ENCODE measurements at places on chromosomes 2 and 18.
A peak's percentile ranks its signal among the peaks of the same experiment; 100 is the strongest.

- no peak for DNase-seq
Observed at GRCh38 chr2:24048769-24049484, 614 bp upstream of the FKBP1B start.

- no peak for DNase-seq
Observed at GRCh38 chr2:15729709-15730544, 138.3 kb downstream of the DDX1 start.

GRCh38 chr2:100235581-100235980, 86.7 kb downstream of the LONRF2 start:
- DNase-seq: no peak

DNA sequence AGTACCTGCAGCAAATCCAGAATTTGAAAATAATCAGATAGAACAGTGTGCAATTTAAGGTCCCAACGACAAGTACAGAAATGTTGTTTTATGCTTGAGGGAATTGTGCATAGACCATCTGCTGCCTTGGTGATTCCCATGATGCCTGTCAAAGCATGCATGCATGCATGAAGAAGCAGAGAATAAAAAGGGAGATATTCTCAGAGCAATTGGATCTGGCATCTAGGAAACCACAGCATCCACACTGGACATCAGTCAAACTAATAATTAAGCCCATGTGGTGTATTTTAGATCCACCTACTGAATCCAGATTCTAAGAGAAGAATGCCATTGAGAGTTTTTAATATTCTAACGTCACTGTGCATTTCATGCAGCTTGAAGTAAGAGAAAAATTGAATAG, 361.2 kb downstream of the FSIP2 start:
- DNase-seq: no peak

DNA sequence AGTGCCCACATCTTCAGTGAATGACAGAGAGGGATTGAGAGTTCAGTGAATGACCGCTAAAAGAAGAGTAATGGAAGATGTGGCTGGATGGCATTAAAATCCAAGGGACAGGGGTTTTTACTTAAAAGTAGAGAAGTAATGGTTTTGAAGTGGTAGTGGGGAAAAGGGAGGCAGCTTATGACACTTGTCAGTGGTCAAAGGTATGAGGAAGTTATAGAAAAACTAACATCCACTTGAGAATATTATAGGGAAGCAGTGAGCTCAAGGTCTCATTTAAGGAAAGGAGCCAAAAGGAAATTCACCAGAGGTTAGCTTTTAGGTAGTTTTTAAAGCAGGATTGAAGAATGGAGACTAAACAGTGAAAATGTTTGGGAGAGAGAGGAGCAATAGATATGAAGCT, 24.3 kb downstream of the CDK15 start:
- DNase-seq: no peak

- DNase-seq: no peak
Observed at GRCh38 chr2:145815933-145816332, 1296.0 kb upstream of the ZEB2 start.

- no peak for DNase-seq
Observed at GRCh38 chr2:28927878-28928277, 33.4 kb downstream of the WDR43 start.

DNA sequence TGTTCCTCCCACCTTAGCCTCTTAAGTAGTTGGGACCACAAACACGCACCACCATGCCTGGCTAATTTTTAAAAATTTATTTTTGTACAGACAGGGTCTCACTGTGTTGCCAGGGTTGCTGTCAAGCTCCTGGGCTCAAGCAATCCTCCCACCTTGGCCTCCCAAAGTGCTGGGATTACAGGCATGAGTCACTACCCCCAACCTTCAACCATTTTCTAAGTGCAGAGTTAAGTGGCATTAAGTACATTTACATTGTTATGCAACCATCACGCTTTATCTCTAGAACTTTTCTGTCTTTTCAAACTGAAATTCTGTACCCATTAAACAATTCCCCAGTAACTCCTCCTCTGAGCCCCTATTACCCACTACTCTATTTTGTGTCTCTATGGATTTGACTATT, 45.9 kb upstream of the AFF3 start:
- DNase-seq: no peak

- peak; percentile 68 for DNase-seq
Observed at GRCh38 chr18:34787931-34788532, 77.9 kb downstream of the DTNA start.

DNA sequence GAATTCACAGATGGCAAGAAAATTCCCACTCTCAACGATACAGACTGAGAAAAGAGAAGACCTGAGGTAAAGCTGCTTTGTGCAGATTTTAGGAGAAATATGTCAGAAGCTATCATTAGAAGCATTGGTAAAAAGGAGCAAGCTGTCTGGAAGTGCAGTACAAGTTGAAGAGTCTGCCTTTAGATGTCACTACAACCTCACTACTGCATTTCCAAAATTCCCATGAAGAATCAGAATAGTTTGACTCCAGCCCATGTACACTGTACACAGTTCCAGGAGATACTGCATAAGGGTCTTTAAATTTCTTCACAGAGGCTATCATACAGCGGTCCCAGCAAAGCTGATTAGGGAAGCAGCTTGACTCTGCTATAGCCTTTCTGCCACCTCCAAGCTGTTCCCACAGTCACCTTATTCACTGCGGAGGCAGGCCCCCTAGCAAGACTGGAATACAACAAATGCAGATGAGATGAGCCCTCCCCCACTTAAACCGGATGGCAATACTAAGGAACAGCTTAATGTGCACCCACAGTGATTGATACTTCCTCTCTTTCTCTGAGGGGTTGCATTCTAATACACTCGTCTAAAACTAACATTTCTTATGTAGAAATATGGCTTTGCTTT, 527.4 kb downstream of the TMEM182 start:
- no peak for DNase-seq

GRCh38 chr2:45782436-45782835, 131.0 kb downstream of the PRKCE start:
- DNase-seq: no peak

All from common myeloid progenitor, CD34-positive (primary cell).